ENCODE measurements at places on chromosomes 6 and 20.

DNA sequence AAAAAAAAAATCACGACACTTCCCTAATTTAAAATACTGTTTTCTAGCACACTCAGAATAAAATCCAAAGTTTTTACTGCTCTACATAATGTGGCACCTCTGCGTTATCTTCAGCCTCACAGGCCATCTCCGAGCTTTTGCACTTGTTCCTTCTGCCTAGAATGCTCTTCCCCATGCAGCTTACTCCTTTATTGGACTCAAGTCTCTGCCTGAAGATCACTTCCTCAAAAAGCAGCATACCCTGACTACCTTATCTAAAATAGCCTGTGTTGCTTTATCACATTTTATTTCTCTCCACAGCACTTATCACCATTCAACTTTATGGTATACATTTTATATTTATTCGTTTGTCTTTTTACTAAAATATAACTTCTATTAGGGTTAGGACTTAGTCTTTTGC lies 2.3 kb downstream of the ZNF322 start:
- no peak for DNase-seq

GRCh38 chr6:56243518-56244070 lies 3.8 kb downstream of the COL21A1 start:
- no peak for DNase-seq

GRCh38 chr6:116963972-116964371 lies 86.9 kb downstream of the RFX6 start:
- DNase-seq: no peak

DNA sequence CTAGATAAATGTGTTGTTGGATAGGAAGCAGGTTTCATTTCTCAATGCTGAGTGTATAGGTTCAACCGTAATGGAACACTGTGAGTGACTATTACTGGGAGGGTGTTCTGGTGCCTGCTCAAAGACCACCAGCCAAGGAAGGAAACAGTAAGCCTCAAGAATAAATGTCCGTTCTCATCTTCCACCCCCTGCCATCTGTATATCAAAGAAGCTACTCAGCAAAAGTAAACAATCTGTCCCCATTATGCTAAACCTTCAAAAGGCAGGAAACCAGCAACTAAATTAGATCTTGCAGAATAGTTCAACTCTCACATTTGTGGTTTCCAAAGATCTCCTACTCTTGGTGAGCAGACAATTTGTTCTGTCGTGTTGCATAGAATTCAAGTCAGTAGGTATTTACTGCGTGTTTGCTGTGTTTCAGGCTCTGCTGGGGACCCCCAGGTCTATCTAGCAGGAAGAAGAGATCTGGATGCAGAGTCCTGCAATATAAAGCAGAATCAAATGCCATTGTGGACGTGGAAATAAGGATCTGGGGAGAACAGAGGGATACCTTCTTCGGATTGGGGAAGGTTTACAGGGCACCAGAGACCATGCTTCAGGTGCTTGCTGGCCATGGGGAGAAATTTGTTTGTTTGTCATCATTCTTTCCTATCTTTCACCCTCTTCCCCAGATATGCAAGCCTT lies 87.3 kb downstream of the SCML4 start:
- DNase-seq: no peak

GRCh38 chr6:168371185-168371584 lies 51.6 kb upstream of the DACT2 start:
- DNase-seq: no peak

- DNase-seq: no peak
Observed at GRCh38 chr6:107786179-107786578, 37.9 kb downstream of the SCML4 start.

- peak; percentile 22 for DNase-seq
Observed at GRCh38 chr6:89368107-89368506, 15.6 kb upstream of the UBE2J1 start.

DNA sequence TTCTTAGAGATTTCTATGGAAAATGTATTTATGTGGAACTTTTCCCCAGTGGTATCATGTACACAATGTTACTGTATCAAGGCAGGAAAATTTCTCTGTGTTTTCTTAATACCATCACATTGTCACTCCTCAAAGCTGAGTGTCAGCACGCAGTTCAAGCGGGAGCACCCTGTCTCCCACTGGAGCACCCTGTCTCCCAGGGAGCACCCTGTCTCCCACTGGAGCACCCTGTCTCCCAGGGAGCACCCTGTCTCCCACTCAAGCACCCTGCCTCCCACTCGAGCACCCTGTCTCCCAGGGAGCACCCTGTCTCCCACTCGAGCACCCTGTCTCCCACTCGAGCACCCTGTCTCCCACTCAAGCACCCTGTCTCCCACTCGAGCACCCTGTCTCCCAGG lies 51.3 kb downstream of the PSMG4 start:
- no peak for DNase-seq

- no peak for DNase-seq
Observed at GRCh38 chr6:41583565-41583964, 37.4 kb downstream of the FOXP4 start.

- DNase-seq: no peak
Observed at GRCh38 chr20:8213831-8214587, 81.9 kb downstream of the PLCB1 start.

DNA sequence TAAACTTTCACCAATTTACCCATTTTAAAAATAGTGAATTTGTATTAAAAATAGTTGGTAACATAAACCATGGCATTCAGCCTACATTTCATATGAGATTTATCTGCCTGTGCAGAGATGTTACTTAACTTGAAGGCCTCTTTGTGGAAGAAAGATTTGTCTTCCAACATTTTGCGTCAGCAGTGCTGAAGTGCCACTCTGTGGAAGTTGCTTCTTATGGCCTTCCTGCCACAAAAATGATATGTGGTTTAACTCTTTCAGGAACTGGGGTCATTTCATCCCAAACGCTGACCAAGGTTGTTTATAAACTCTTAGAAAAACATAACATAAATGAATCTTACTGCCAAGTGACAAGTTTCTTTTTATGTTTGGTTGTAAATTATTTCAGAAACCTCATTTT lies 246.8 kb downstream of the ARID1B start:
- DNase-seq: no peak

- DNase-seq: no peak
Observed at GRCh38 chr6:56489559-56489958, 153.1 kb downstream of the DST start.

GRCh38 chr20:35226884-35227681 lies 593 bp downstream of the MMP24 start:
- peak; percentile 5 for DNase-seq

GRCh38 chr6:99219788-99220187 lies 129.7 kb downstream of the FAXC start:
- DNase-seq: no peak
